Inflammatory macrophage (primary cell): ENCODE measurements at places on chromosomes 6 and 20.
A peak's percentile ranks its signal among the peaks of the same experiment; 100 is the strongest.

DNA sequence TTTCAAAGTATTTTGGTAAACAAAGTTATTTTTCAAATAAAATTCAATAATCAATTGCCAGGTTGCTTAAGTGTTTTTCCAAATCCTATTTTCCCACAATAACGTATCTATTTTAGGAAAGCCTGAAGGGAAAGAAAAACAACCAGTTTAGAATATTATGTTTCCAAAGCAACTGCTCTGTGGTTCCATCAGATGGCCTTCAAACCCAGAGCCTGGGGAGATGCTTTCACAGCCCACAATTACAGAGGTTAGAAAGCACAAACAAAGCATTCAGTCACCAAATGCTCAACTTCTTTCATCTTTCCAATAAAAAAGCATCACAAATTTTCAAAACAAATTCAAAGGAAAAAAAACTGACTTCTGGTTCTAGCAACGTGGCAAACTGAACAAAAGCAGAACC is 66.0 kb downstream of the ELOVL5 start:
- no peak for DNase-seq

GRCh38 chr6:149450679-149451375 is 34.0 kb downstream of the ZC3H12D start:
- peak; percentile 32 for DNase-seq

DNA sequence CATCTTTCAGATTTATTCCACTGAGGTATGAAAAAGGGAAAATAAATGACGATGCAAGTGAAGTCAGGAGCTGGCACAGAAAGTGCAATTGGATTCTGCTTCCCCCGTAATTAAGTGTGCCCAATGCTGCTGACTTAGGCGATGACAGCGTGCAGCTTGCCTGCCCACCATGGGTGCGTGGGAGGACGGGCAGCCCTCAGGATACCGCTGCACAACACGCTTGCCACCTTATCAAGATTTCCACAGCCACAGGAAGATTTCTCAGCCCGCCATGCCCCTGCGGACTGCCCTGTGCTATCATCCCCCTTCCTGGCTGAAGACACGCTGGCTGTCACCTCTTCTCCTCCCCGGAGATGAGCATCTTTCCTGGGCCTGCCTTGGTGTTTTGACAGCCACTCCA is 103.3 kb upstream of the BACH2 start:
- DNase-seq = no peak

- no peak for DNase-seq
Observed at GRCh38 chr6:146949425-146949824, 254.8 kb upstream of the STXBP5 start.

GRCh38 chr6:41040101-41040939 is 1.3 kb upstream of the UNC5CL start:
- DNase-seq = peak; percentile 79

GRCh38 chr6:21441386-21441785 is 152.2 kb upstream of the SOX4 start:
- DNase-seq = peak; percentile 16

GRCh38 chr6:132214716-132215115 is 186.6 kb downstream of the MOXD1 start:
- no peak for DNase-seq

GRCh38 chr6:119306396-119306968 is 43.1 kb downstream of the MAN1A1 start:
- DNase-seq = no peak

- no peak for DNase-seq
Observed at GRCh38 chr20:32906200-32906599, 47.5 kb downstream of the EFCAB8 start.

- DNase-seq = no peak
Observed at GRCh38 chr6:96715608-96716007, 121.7 kb downstream of the GPR63 start.

GRCh38 chr6:66361886-66362285 is 654.9 kb upstream of the EYS start:
- no peak for DNase-seq

- DNase-seq = no peak
Observed at GRCh38 chr6:91358986-91359385, 772.1 kb upstream of the MAP3K7 start.

DNA sequence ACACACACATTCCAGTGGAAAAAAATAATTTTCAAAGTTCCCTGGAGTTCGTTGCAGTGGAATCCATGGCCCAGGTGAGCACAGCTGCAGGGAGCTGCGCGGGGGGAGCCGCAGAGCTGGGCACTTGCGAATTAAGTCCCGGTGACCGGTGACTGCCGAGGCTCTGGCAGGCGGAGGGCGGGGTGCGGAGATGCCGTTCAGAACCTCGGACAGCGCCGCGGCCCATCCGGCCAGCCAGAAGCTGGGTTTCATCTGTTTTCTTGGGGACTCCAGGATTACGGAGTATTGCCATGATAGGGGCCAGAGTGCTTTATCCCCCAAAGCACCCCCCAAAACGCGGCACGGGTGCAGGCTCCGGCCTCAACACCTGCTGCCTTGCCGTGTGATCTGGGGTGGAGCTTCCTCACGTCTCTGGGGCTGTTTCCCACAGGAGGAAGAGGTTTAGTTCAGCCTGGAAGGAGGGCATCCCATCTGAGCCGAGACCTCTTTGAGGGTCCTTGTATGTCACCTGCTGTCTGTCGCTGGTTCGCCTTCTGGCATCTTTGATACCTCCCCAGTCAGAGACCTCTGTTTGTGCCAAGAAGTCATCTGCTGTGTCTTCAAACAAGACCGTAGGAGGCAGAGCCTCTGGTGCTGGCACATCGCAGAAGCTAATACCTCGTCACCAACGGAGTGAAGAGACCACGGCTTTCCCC is 99.4 kb downstream of the YTHDF1 start:
- DNase-seq = no peak

DNA sequence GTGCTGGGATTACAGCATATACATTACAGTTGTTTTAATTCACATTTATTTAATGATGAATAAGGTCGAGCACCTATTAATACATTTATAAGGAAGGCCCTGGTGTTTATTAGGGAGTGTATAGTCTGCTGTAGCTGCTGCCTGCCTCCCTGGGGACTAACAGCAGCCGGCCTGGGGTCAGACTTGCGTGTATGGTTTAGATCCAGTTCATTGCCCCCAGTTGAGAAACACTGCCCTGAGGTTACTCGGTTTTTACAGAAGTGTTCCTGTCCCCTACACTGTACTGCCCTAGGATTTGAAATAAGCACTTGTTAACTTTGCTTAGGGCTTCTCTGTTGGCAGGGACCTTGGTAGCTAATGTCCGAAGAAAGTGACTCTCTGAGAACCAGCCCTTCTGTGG is 4.0 kb downstream of the TTPAL start:
- DNase-seq = no peak

DNA sequence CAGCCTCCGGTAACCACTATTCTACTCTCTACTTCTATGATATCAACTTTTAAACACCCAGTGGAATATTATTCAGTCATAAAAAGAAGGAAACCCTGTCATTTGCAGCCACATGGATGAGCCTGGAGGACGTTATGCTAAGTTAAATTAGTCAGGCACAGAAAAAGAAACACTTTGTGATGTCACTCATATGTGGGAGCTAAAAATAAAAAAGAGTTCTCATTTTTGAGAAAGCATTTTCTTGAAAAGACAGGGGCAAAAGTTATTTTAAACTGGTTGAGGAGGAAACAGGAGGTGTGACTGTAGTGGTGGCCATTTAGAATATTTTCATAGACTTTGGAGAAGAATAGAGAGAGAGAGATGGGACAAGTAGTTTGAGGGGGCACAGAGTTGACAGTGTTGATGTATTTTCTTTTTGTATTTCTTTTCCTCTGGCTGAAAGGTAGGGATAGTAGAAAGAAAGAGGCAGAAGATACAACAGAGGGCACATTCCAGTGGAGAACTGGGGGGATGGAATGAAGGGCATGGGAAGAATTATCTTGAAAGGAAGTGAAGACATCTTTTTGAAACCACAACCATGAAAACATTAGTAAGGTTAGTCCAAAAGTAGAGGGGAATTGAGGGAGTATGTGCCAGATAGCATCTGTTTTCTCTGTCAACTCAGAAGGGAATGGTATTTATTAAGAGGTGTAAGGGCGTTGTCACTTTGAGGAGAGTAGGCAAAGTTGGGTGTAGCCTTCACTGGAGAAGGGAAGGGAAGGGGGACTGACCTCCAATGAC is 181.3 kb upstream of the GMDS start:
- DNase-seq = peak; percentile 43

- DNase-seq = peak; percentile 49
Observed at GRCh38 chr6:20217891-20218290, 5.6 kb upstream of the MBOAT1 start.

DNA sequence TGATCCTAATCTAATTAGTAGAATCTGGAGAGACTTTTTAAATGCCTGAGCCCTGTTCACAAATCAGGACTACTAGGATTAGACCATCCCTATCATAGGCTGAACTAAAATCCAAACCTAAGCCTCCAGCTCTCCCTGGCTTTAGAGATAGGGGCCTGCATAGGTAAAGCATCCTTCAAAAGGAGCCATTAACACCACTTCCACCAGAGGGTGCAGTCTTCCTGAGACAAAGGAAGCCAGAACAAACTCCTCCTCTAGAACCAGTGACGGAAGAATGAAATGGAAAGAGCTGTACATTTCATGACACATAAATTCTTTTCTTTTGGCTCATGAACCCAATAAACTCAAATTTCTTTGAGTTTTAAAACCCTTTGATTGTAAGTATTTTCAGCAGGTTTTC is 291.2 kb upstream of the ADGRB3 start:
- peak; percentile 33 for DNase-seq

- no peak for DNase-seq
Observed at GRCh38 chr6:159640322-159640721, 52.7 kb downstream of the SOD2 start.

DNA sequence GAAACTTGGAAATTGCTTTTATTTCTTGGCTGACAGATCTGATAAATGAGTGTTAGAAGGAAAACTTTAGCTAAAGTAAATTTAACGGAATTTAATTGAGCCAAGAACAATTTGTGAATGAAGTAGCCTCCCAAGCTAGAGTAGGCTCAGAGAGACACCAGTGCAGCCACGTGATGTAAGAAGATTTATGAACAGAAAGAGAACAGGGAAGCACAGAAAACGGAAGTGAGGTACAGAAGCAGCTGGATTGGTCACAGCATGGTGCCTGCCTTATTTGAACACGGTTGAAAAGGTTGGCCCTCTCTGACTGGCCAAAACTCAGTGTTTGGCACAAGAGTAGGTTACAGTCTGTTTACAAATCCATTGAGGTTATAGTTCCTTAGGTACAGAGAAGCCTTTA is 29.5 kb upstream of the IFNGR1 start:
- peak; percentile 75 for DNase-seq

- no peak for DNase-seq
Observed at GRCh38 chr20:54194724-54195438, 13.0 kb upstream of the PFDN4 start.

DNA sequence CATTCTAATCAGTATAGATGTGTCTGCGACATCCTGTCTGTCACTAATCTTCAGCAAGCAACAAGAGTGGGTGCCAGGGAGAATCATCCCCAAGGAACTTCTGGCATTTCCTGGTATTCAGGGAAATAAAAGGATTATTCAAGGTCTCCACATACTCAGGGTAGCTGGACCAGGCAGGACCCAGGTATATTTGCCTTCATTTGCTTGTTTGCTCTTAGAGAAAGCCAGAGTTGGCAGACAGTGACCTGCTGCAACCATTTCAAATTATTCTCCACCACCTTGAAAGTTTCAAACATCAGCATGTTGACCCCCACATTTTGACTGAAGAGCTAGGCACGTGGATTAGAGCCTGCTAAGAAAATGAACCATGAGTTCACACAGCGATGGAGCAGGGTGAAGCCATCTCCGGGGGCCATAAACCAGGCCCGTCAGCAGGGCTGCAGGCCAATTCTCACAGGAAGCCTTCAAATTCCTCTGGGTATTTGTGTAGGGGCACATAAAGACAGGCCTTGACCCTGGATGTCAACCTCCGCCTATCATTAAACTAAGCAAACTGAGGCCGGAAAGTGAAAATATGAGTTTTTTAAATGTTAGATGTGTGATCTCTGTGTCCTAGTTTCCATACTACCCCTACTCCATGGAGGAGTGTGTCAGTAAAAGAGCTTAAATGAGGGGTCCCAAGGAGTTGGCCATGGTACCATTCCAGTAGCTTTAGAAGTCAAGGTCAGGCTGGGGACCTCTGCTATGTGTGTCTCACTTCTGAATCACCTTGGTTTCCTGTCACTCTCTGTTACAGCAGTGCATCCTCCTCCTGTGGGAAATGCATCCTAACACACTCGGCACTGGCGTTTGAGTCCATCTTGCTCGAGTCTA is 32.9 kb downstream of the TRAM2 start:
- DNase-seq = no peak

DNA sequence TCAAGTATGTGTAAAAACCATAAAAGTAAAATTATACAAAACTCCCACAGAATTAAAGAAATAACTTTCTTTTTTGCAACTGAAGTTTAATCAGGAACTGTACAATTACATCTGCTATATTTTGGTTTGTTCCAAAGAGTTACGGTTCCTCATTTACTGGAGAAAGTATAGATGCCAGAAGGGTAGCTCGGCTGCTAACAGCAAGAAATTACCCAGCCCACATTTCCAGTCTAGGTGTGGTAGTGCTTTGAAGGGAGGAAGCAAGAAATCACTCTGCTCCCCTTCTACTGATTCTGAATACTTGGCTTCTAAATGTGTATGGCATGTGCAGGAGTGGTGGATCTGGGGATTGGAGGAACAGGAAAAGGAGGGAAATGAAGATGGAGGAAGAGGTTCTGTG is 441.3 kb downstream of the CDC5L start:
- peak; percentile 15 for DNase-seq

DNA sequence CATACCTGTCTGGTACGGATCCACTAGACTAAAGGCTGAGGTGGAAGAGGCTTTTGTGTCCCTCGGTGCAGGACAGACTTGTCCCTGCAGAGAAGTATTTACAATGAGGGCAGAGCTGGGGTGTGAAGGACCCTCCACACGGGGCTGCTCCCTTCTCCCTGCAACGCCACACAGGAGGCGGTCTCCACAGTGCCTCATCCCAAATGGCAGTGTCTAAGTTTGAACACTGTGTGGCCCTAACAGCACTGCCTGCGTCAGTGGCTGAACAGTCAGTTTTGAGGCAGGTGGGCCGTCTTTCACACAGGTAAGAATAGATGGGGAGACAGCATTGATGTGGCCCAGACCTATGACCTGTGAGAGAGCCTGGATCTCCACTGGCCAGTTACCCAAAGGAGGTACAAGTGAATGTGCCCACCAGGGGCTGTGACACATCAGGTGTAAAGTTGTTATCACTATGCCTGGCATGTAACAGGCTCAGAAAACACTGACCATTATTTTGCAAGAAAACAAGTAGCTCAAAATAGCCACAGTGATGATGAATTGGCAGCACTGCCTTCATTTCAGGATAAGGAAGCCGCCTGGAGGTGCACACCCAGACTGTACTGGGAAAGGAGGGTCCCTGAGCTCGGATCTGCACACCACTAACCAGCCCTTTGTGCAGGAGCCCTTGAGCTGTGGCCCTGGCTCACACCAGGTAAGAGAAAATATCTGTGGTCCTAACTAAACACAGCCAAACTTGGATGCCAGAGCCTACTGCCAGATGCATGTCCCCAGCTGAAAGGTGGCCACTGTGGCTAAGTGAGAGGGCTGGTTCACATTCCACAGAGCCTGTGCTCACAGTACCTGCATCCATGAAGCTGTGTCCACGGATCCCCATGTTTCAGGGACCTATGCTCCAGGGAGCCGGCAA is 246.7 kb downstream of the DLL1 start:
- no peak for DNase-seq
